Iris pigment epithelial cell (primary cell): ENCODE measurements at places on chromosomes 7 and 10.

DNA sequence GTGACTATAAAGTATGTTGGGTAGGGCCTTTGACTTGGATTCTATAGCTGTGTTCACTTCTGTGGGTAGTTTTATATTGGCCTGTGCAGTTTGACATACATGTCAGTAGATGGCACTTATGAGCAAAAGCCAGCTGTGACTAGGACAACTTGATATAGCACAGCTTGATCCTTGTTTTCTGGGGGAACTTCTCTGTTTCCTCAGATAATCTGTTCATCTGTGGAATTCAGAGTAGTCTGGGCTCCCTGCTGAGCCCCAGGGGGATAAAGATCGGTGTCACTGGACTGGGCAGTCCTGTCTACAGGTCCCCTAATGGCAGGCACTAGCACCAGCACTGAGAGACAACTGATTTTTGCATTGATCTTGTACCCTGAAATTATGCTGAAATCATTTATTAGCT, 25.4 kb downstream of the CYP2C9 start:
- peak; percentile 47 for DNase-seq

- DNase-seq: no peak
These were observed 83.4 kb upstream of the KCND2 start for GRCh38 chr7:120189623-120190022.

- DNase-seq: no peak
These were observed 290.6 kb downstream of the PRPF18 start for GRCh38 chr10:13877154-13877909.

GRCh38 chr10:122190176-122190943, 80.7 kb upstream of the BTBD16 start:
- DNase-seq: no peak

- no peak for DNase-seq
These were observed 11.3 kb downstream of the KAT6B start for GRCh38 chr10:74837743-74838142.

GRCh38 chr7:93145354-93145753, 2.8 kb downstream of the SAMD9L start:
- DNase-seq: no peak

- no peak for DNase-seq
These were observed 10.0 kb downstream of the WDR91 start for GRCh38 chr7:135201350-135201749.

- DNase-seq: no peak
These were observed 811 bp downstream of the RGS10 start for GRCh38 chr10:119541459-119542356.

DNA sequence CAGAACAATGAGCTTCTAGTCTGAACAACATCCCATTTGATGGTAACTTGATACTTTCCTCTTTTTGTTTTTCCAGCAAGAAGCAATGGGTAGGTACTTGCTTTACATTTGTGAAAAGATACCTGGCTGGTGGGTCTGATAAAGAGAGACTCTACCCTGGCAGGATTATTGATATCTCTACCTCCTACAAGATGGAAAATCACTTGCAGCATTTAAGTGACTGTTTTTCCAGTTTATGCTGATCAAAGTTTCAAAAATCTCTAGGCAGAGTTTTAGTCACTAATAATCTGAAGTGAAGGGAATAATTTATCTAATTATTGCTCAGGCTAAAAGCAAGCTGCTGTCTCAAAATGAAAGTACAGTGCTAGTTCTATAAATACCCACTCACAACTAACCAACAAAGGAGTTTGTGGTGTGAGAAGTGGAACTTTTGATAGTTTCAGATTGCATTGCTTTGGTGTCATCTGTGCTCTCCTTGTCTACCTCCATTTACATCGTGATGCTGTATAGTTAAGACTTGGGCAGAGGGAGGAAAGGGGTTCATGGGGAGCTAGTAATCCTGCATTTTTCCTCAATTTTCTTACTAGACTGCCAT, 86.0 kb upstream of the ANKRD1 start:
- DNase-seq: no peak

- DNase-seq: no peak
These were observed 17.5 kb upstream of the CDK1 start for GRCh38 chr10:60760711-60761210.

- DNase-seq: no peak
These were observed 186.1 kb downstream of the WDR37 start for GRCh38 chr10:1241973-1242935.

DNA sequence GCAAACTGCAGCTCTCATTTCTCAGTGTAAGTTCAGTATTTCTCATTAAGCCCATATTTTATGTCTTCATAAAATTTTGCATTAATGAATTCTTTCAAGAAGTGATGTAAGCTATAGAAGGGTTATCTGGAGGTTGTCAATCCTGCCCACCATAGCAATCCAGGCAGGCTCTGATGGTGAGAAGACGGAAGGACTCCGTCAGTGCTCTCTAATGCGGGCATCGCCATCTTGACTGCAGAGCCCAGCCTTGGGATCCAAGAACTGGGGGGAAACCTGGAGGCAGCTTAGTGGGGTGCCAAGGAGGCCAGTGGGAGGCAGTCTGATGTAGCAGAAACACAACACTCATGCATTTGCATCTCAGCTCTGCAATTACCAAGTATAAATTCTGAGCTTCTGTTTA, 707.4 kb upstream of the NRP1 start:
- no peak for DNase-seq

DNA sequence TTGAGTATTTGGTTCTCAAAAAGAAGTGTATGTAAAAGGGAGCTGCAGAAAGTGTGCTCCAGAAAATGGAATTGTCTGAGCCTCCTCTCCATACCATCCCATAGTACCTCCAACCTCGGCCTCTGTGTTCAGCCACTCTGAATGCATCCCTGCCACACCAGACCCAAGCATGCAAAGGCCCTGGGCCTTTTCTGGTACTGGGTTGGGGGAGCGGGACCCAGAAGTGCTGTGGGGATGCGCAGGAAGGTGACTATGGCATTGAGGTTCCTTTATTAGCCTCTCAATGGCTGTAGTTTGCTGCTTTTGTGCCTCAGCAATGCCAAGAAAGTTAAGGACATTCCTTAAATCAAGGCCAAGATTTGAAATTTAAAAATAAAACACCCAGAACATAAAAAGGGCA, 2.1 kb upstream of the KCNMA1 start:
- no peak for DNase-seq
